Activated T-helper 17 cell treated with anti-CD3 and anti-CD28 coated beads, Interleukin-2, amount 50 U/mL, for 72 hours (primary cell): ENCODE measurements at places on chromosomes 11 and 22. TPM values are rescaled to one million over a fixed set of nuclear protein-coding genes. Genes with fewer than 3 reads are reported as not detected.

DNA sequence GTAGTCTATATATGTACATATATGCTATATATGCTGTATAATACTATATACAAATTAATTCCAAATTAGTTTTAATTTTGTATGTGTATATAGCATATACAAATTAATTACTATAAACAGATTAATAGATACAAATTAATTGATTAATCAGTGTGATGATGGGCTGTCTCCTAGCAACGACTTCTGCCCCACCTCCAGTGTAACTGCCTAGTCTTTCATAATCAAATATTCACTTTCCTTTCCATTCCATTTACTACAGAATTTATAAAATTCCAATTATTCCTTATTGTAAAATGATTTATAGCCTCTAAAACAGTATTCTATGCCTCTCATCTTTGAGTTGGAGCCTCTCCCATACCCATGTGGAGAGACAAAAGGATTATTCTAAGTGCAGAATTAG is 976 bp downstream of the HBD start:
- no peak for ATAC-seq

DNA sequence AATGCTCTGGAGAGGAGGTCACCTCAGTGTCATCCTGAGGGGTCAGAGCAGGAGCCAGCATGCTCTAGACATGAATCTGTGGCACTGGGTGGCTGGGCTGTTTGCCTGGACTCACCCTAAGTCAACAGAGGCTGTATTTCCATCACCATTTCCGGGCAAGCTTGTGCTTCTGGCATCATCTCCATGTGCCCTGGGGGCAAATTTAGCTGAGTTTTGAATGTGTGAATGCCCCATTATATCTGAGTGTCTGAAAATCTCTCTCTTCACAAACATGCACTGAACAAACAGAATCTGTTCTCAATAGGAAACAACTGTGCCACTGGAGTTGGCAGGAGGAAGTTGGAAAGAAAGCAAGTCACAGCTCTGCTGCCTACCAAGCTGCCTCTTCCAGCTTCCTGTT is 356.2 kb downstream of the GRM5 start:
- no peak for ATAC-seq

The OR52E4 gene
- total RNA-seq = not detected

The INS gene
- total RNA-seq = not detected
